Foreskin keratinocyte (primary cell): ENCODE measurements at places on chromosomes 12 and 14. TPM values are rescaled to one million over a fixed set of nuclear protein-coding genes. Genes with fewer than 3 reads are reported as not detected.

GRCh38 chr14:61388976-61389576 lies 67.7 kb downstream of the PRKCH start:
- DNase-seq, result peak; percentile 59

DNA sequence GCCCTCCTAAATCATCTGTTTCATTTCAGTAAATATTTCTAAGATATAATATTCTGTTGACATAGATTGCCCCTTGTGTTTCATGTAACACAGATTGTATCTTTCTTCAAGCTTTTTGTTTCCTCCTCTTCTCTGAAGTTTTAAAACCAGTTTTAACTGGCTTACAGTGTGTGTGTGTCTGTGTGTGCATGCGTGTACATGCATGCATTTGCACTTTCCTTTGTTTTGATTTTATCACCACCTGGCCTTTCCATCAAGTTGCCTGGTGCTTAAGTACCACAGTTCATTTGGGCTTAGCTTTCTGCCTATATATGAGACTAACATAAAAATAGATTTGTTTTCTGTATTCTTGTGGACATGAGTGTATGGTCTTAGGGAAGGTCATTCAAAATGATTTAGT lies 31.9 kb downstream of the ETNK1 start:
- peak; percentile 26 for DNase-seq

DNA sequence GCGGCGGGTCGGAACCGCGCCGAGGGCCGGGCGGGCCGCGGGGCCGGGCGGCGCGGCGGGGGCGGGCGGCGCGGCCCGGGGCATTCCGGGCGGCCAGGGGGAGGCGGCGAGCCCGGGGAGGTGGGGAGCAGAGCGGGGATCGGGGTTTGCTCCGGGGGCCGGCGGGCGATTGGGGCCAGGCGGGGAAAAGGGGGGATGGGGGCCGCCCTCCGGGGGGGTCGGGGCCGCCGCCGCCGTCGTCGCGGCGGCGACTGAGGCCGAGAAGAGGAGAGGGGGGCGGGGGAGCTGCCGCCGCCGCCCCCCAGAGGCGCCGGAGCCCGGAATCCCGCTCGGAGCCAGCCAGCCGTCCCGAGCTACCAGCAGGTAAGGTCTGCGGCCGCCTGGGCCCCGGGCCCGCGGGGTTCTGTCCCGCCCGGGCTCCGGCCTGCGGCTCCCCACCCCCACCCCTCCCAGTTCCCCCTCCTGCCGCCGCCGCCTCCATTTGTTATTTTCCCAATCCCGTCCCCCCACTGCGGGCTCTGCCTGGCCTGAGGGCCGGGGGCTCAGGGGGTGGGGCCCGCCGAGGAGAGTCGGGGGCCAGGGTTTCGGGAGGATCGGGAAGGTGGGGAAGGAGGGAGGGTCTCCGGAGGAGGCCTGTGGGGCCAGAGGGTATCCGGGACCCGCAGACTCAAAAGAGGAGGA lies 403 bp downstream of the ATN1 start:
- no peak for DNase-seq

- DNase-seq, result no peak
These were observed 51.4 kb upstream of the OAS1 start for GRCh38 chr12:112855375-112855774.

DNA sequence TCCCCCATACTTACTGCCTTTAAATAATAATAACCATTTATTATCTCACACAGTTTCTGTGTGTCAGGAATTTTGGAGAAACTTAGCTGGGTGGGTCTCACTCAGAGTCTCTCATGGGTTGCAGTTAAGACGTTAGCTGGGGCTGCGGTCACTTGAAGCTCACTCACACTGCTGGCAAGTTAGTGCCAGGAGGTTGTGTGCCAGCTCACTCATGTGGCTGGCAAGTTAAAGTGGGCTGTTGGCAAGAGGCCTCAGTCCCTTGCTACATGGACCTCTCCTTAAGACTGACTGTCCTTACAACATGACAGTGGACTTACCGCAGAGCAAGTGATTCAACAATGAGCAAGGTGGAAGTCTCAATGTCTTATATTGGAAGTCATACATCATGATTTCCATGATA lies 61.3 kb upstream of the AVPR1A start:
- DNase-seq, result no peak

- no peak for DNase-seq
These were observed 37.2 kb upstream of the GPR132 start for GRCh38 chr14:105102361-105102870.

DNA sequence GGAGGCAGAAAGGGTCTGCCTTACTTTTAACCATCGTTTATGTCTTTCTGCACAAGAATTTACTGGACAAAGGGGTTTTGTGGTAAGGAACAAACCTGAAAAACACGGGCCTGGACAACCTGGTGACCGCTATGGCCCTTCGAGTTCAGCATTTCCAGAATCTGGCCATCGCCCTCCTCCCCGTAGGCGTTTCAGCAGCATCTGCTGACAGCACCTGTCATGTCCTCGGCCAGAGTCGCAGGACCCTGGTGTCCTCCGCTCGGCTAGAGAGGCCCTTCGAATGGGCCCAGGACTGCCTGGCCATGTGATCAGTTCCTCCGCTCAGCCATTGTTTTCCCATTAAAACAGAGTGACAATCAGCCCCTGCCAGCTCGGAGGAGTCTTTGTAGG lies 142.8 kb upstream of the FKBP4 start:
- no peak for DNase-seq

DNA sequence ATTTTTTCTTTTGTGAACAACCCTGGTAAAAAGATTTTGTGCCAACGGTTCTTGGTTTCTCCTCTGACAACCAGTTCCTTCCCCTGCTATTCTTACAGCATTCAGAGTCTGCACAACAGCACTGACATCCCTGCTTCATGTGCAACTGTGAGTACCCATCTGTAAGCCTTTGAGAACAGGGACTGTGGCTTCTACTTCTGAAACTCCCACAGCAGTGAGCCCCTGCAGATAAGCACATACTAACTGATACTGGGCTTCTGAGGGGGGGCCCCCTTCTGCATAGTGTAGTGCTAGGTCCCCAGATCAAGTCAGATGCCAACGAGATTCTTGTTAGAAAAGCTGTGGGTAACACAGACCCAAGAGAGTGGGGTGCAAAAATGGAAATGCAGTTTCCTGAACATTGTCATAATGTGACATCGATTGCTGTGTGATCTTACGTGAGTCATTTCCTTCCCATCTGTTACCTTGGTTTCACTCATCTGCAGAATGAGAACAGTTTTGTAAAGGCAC lies 11.1 kb upstream of the NINJ2 start:
- DNase-seq, result no peak

- no peak for DNase-seq
These were observed 36.5 kb downstream of the YEATS4 start for GRCh38 chr12:69396041-69396440.

GRCh38 chr14:97196336-97196735 lies 399.2 kb downstream of the VRK1 start:
- no peak for DNase-seq

GRCh38 chr12:52278575-52279421 lies 4.4 kb downstream of the KRT86 start:
- peak; percentile 54 for DNase-seq

GRCh38 chr12:12927211-12928079 lies 24.5 kb downstream of the GPRC5D start:
- no peak for DNase-seq

DNA sequence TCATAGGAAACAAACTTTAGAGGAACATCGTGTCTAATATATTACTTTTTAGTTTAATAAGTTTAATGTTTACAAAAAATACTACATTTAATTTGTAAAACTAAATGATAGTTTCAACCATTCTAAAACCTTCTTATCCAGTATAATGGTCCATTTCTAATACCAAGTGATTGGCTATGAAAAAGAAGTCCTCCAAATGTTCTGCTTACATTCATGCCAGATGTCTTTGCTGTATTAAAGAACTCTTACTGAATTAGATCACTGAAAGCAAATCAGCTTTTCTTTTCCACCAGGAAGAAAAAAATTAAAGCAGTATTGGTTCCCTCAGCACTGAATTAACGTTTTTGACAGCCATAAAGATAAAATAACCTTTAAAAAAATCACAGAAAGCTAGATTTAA lies 3.7 kb downstream of the NOVA1 start:
- no peak for DNase-seq

DNA sequence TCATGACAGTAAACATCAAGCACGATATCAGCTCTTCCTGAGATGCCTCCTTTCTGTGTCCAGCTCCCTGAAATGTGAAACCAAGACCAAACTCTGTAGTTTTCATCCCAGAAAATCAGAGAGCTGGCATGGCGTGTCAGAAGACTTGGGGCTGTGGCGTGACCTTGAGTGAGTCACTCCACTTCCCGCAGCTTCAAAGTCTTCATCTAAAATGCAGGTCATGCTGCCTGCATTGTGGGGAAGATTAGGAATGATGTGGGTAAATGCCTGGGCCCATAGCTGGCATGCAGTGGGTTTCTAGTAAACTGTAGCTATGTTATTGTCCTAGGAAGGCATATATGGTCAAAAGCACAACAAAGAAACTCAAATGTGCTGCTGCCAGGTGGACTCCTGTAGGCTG lies 28.8 kb downstream of the OAS2 start:
- DNase-seq, result peak; percentile 39

- no peak for DNase-seq
These were observed 17.1 kb downstream of the CD163 start for GRCh38 chr12:7486512-7486911.

- no peak for DNase-seq
These were observed 226.8 kb upstream of the HMGA2 start for GRCh38 chr12:65597527-65597926.

DNA sequence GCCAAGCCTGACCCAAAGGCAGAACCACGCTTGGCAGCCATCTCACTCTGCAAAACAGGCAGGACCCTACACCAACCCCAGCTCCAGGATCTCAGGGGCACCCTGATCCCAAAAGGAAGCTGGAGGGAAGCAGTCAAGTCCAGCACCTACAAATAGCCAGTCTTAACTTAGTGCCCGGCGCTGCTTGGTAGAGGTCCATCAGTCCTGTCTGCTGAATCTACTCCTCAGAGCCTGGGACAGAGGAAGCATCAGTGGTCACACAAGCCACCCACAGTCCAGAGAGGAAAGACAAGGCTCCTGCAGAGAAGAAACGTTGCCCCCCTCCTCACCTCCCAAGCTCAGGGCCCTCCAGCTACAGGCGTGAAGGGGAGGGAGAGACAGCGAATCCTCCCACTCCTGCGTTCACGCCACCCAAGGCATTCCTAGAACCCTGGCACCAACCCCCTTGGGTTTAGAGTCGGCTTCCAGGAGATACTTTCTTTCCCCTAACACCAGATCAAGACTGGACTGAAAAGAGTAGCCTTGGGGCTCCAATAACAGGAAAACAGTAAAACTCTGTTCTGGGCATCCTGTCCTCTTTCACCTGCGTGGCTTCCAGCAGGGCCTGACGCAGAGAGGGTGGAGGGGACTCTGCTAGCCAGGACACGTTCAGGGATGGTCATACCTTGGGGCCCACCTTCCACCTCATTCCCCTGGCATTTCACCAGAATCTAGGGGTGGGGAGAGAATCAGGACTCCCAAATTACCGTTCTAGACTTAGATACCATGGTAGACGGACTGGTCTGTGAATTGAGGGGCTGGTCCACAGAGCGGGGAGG lies 1.2 kb downstream of the PXN start:
- DNase-seq, result peak; percentile 89

GRCh38 chr12:38911611-38912010 lies 6.2 kb upstream of the CPNE8 start:
- no peak for DNase-seq

DNA sequence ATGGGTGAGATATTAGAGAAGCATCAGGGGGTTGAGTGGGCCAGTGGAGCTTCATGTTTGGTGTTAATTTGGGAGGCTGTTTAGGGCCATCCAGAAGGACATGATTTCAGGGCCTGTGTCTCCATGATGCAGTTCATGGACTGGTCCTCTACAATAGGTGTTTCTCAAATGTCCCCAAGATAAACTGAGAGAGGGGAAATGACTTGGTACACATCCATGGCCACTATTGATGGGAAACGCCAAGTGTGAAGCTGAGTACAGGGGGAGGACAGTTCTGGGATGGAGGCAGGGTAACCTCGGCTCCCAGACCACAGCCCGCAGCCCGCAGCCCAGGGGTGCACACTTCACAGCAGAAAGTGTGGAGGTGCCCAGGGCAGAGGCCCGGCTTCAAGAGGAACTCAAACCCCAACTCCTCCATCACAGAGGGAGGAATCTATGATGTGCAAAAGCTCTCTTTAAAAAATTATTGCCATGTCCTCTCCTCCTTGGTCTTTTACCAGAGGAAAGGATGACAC lies 33.3 kb downstream of the CACNA2D4 start:
- no peak for DNase-seq

MGP gene
- 0.20 TPM in 1 of 2 replicates, not detected in the other for polyA plus RNA-seq

WDR20 gene
- polyA plus RNA-seq, result 9.3 and 11.0 TPM in 2 replicates

PIANP gene
- 0.20 and 0.38 TPM in 2 replicates for polyA plus RNA-seq

GPRC5A gene
- polyA plus RNA-seq, result 6.2 and 7.2 TPM in 2 replicates

STYK1 gene
- 1.2 and 1.3 TPM in 2 replicates for polyA plus RNA-seq

KRT78 gene
- polyA plus RNA-seq, result 0.10 and 0.17 TPM in 2 replicates

IFNG-AS1 gene
- not detected in 2 replicates for polyA plus RNA-seq

FICD gene
- polyA plus RNA-seq, result 0.87 and 1.00 TPM in 2 replicates

KRT82 gene
- not detected in 2 replicates for polyA plus RNA-seq

RNF41 gene
- polyA plus RNA-seq, result 19.0 and 21.8 TPM in 2 replicates

CHD8 gene
- 38.2 and 40.7 TPM in 2 replicates for polyA plus RNA-seq

HELB gene
- polyA plus RNA-seq, result 0.26 and 0.28 TPM in 2 replicates

KRT2 gene
- not detected in 2 replicates for polyA plus RNA-seq

CLEC14A gene
- polyA plus RNA-seq, result not detected in 2 replicates

PCED1B gene
- 6.0 and 7.1 TPM in 2 replicates for polyA plus RNA-seq

TAS2R9 gene
- not detected in 2 replicates for polyA plus RNA-seq

SIX4 gene
- polyA plus RNA-seq, result 1.8 and 2.6 TPM in 2 replicates

TAS2R7 gene
- not detected in 2 replicates for polyA plus RNA-seq
